ENCODE measurements at places on chromosomes 7 and 10. TPM values are rescaled to one million over a fixed set of nuclear protein-coding genes. Genes with fewer than 3 reads are reported as not detected.

PAPOLB gene
- under 0.01 TPM for total RNA-seq

CALN1 gene
- total RNA-seq, result not detected

CPVL gene
- total RNA-seq, result 2.6 TPM

BUD31 gene
- total RNA-seq, result 87.6 TPM

PSTK gene
- total RNA-seq, result 3.2 TPM

GJD4 gene
- total RNA-seq, result not detected

POLR1F gene
- 11.0 TPM for total RNA-seq

C10orf143 gene
- under 0.01 TPM for total RNA-seq

COL13A1 gene
- 21.3 TPM for total RNA-seq

ZNF862 gene
- total RNA-seq, result 10.5 TPM

KNDC1 gene
- total RNA-seq, result 0.58 TPM

AASS gene
- 20.5 TPM for total RNA-seq

METTL27 gene
- 16.8 TPM for total RNA-seq

GBX1 gene
- not detected for total RNA-seq

ATAD1 gene
- total RNA-seq, result 31.5 TPM

FUOM gene
- 41.2 TPM for total RNA-seq

GLCCI1 gene
- total RNA-seq, result 1.8 TPM

OR6V1 gene
- not detected for total RNA-seq

Data from myometrial cell (primary cell).